Esophagus muscularis mucosa (tissue), 4 donors: ENCODE measurements at places on chromosomes 2 and 18. TPM values are rescaled to one million over a fixed set of nuclear protein-coding genes. Genes with fewer than 3 reads are reported as not detected.
A peak's percentile ranks its signal among the peaks of the same experiment; 100 is the strongest.

Gene EIF2B4
- total RNA-seq: 50.0 TPM

Gene NPC1
- 43.9 TPM for total RNA-seq

Gene MYL12B
- 211 TPM for total RNA-seq

Gene MEIS1
- total RNA-seq: 166 TPM

Gene ANKRD30BL
- total RNA-seq: not detected

Gene GCG
- not detected for total RNA-seq

Gene CHCHD5
- total RNA-seq: 14.4 TPM

Gene LPIN1
- 75.6 TPM for total RNA-seq

Gene EML6
- 4.6 TPM for total RNA-seq

Gene BCL11A
- total RNA-seq: 11.3 TPM

Gene ABCB11
- total RNA-seq: 0.06 TPM

GRCh38 chr2:219772697-219773096, 145.3 kb downstream of the SLC4A3 start:
- DNase-seq: no peak

DNA sequence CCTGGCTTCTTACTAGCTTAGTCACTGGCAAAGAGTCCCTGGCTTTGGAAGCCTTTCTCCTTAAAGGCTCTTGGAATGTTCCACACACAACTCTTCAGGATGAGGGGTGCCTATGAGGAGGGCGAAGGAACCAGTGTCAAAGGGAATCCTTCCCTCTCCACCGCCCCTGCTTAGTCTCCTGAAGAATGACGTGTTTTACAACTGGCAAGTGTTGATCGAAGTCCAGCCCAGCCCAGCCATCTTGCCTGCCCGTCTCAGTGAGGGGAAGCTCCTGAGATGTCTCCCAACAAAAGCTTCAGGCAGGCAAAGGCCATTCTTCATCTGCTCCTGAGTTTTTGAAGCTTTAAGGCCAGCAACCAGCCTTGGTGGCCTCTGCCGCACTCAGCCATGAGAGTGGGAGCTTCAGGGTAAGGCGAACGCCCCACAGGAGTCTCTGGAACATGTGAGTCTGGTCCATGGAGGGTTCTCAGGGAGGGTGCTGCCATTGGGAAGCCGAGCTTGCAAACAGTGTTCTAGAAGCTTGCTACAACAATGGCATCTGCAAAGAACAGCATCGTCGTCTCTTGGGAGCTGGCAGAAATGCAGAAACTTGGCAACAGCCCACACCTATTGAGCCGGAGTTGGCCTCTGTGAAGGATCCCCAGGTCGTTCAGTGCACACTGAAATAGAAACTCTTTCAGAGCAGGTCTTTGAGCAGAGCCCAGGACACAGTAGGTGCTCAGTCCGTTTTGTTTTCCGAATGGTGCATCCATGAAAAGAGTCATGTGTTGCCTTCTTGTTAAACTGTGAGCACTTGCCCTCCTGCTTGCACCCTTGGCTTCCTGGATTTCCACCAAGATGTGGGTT, 220.7 kb downstream of the SEPTIN10 start:
- DNase-seq: no peak

DNA sequence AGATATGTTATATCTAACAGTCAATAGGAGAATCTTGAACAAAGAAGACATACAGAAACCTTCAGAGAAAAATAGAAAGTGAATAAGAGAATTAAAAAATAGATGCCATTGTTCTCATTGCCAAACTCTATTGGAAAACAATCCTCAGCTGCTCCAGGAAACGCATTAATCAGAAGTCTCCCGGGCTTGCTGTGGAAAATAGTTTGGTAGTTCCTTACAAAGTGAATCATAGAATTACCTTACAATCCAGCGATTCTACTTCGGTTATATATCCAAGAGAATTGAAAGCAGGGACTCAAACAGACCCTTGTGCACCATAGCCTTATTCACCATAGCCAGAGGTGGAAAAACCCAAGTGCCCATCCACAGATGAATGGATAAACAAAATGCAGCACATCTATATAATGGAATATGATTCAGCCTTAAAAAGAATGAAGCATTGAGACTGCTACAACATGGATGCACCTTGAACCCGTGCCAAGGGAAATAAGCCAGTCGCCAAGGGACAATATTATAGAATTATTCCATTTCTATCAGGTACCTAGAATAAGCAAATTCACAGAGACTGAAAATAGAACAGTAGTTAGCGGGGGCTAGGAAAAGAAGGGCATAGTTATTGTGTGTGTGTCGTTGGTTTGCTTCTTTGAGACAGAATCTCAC, 21.9 kb upstream of the CHRNA1 start:
- DNase-seq: no peak

DNA sequence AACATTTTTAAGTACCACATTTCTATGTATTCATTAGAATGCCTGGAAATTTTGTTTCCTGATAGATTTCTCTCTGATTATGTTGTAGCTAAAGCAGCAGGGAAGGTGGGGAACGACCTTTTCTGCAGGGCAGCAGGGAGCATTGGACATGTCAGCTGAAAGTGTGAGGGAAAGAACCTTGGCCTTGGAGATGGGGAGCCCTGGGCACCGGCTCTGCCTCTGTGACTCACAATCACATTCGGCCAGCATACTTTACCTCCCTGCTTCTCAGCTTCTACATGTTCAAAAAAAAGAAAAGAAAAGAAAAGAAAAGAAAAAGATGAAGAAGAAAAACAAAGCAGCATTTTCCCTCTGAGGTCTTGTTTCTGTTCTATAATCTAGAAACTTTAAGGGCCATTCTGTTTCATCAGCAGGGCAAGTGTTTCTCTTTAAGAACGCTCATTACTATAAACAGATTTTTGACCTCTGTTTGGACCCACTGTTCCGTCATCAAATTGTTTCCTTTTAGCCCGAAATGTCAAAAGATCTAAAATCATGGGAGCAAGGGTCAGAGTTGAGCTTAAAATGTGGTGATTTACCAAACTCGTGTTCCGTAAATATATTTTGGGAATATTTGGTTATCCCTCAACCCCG, 27.9 kb downstream of the SETBP1 start:
- DNase-seq: no peak

DNA sequence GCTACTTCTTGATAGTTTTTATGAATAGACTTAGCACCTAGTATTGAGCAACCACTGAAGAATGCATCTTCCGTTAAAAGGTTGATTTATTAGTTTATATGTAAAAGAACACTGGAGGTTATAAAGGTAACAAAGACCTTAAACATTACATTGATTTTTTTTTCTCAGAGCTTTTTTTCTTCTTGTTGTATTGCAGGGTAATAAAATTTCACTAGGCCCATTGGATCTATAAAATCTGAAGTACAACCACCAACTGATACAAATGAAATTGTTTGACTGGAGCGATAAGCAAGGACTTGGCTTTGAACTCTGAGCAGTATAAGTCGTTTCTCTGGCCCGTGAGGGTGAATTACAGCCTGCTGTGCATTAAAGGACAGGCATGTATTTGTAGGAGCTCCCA, 344.0 kb downstream of the LRRTM1 start:
- DNase-seq: no peak

- DNase-seq: no peak
These were observed 94.7 kb downstream of the EXOC6B start for GRCh38 chr2:72731116-72731515.

- DNase-seq: peak; percentile 70
These were observed 199.3 kb upstream of the CCDC68 start for GRCh38 chr18:55158570-55158969.

GRCh38 chr2:64731746-64732145, 78.0 kb upstream of the SERTAD2 start:
- DNase-seq: no peak

- DNase-seq: no peak
These were observed 15.0 kb upstream of the OTOF start for GRCh38 chr2:26492749-26493515.

DNA sequence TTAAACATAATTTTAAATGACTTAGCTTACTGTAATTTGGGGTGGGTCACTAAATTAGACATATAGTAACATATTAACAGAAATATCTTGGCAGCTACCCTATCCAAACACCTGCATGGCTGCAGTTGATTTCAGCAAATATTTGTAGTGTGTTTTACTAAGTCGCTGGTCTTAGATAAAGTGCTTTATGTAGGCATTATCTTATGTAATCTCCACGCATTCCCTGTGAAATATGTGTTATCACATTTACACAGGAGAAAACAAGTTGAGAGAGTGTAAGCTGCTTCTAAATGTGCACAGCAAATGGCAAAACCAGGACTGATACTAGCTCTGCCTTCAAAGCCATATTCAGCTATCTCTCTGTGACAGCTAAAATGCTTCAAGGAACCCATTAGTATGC, 72.0 kb downstream of the NYAP2 start:
- no peak for DNase-seq

GRCh38 chr2:159139216-159139933, 147.1 kb downstream of the WDSUB1 start:
- DNase-seq: no peak

GRCh38 chr2:168430431-168430830, 25.6 kb upstream of the CERS6 start:
- no peak for DNase-seq

DNA sequence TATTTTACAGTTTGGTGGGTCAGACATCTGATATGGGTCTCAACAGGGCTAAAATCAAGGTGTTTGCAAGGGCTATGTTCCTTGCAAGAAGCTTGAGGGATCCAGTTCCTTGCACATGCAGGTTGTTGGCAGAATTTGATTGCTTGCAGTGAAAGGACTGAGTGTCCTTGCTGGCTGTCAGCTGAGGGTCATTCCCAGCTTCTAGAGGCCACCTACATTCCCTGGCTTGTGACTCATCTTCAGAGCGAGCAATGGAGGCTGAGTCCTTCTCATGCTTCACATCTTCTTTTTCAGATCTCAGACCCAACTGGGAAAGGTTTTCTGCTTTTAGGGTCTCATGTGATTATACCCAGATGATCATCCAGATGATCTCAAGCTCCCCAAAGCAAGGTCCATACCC, 12.4 kb downstream of the MEX3C start:
- no peak for DNase-seq

DNA sequence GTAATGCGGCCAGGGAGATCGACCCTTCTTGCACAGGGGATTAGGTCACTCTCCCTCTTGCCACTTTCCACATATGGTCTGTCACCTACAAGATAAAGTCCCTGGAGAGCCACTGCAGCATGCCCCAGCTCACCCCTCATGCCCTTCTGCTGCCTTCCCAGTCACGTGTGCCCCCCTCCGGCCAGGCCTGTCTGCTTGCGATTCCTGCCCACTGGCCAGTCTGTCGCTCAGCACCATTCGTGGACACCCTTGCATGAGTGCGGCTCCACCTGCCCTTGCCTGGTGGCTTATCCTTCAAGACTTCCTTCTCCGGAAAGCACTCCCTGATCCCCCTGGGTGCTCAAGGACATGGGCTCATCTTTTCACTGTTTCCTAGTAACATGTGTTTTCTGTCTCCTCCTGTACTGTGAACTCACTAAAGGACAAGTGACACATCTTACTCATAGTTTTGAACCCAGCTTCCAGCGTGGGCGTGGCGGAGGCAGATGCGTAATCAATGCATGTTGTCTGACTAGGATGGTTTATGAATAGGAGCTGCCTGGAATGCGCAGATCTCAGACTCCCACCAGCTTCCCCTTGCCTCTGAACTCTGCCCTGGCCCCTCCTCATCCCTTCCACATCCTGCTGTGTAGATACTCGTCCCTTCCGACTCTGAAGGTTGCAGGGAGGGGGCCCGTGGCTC, 7.8 kb upstream of the NT5DC4 start:
- no peak for DNase-seq

GRCh38 chr2:167181134-167181533, 292.9 kb downstream of the XIRP2 start:
- DNase-seq: no peak

- DNase-seq: no peak
These were observed 41.6 kb downstream of the ARHGEF4 start for GRCh38 chr2:130878316-130878715.

DNA sequence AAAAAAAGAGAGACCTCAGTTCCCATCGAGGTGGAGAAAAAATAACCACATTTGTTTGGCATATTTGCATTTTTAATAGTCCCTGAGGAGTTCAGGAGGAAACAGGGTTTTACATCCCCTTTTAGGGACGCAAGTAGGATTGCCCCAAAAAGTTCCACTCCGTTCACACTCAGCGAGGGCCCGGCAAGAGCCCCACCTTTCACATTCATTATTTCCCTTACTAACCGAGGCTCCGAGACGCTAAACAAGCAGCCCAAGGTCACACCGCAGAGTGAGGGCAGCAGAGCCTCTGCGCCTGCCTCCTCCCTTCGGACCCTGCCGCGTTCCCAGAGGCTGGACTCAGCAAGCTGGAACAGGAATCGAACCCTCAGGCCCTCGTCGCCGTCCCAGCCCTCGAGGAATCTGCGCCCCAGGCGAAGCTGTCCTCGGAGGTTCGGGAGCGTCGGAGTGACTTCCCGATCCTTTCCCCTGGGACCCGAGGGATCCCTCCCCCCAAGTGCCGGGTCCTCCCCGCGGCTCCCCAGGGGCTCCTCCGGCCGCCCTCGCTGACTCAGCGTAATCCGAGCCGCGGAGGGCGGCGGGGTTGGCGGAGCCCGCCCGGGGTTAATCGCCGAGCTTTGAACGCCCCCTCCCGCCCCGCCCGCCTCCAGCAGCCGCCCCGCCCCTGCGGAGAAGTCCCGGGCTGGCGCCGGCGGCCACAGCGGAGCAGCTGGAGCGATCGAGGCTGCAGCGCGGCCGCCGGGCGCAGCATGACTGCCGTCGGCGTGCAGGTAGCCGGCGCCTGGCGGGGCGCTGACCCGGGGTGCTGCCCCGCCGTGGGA, at the start of gene TMEM37:
TMEM37 (plus strand) TSS at position 700 of the 821 bp plus-strand sequence; CDS start at position 750, 50 bp downstream.
- no peak for DNase-seq

DNA sequence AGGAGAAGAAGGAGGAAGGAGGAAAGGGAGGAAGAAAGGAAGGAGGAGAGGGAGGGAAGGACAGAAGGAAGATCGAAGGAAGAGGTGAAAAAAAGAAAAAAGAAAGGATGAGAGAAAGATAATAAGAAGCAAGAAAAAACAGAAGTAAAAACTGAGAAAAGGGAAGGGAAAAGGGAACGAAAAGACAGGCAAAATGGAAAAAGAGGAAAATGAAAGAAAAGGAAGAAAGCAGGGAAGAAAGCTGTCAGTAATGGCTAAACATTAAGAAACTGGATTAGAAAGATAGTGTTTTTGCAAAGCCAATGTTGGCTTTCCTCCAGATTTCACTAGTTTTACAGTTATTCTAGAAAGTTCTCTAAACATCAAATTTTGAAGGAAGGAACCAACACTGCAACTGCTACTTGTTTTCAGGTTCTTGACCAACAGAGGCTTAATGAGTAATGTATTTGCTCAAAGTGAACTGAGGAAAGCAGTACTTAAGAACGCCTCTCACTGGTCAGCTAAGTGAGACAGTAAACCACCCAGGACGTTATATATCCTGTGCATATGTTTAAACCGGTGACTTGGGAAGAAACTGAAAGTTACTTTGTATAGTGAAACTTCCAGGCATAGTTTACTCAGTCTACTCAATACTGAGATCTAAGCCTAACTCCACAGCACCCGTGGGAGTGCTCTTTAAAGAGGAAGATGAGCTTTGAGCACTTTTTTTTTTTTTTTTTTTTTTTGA, 286.2 kb upstream of the TRIB2 start:
- DNase-seq: no peak

GRCh38 chr2:151922845-151923666, 94.8 kb upstream of the ARL5A start:
- DNase-seq: no peak

DNA sequence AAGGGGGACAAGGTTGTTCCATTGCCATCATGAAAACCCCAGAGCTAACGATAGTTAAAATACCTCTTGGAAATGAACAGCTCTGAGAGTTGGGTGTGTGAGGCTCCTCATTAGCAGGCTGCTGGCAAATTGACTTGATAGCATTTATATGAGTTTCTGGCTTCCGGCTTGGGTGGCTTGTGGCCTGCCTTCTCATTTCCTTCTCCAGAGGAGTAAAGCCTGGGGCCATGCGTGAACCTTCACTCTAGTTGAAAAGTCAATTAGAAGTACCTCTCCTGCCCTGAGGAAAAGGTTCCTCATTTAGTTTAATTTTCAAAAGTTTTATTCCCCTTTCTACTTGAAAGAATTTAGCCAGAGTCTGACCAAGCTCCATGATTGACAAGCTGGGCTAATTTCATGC, 67.1 kb downstream of the MGAT5 start:
- DNase-seq: no peak
